ENCODE measurements at places on chromosomes 12 and 14. TPM values are rescaled to one million over a fixed set of nuclear protein-coding genes. Genes with fewer than 3 reads are reported as not detected.

CACNA2D4 gene
- total RNA-seq = 12.9 TPM

ZDHHC22 gene
- total RNA-seq = not detected

CCNB1IP1 gene
- 32.1 TPM for total RNA-seq

BCL11B gene
- 116 TPM for total RNA-seq

MYF6 gene
- total RNA-seq = not detected

PTHLH gene
- not detected for total RNA-seq

RACGAP1 gene
- total RNA-seq = 177 TPM

ANKRD33 gene
- not detected for total RNA-seq

OR9K2 gene
- not detected for total RNA-seq

KRT80 gene
- not detected for total RNA-seq

TCL1A gene
- total RNA-seq = not detected

KERA gene
- total RNA-seq = not detected

IPO8 gene
- 58.2 TPM for total RNA-seq

DENND5B gene
- 0.20 TPM for total RNA-seq

TSHR gene
- total RNA-seq = 0.82 TPM

PSMC1 gene
- 85.6 TPM for total RNA-seq

TCHP gene
- total RNA-seq = 27.9 TPM

PPM1H gene
- total RNA-seq = not detected

GDF3 gene
- not detected for total RNA-seq

HCAR3 gene
- total RNA-seq = not detected

PAWR gene
- total RNA-seq = 8.0 TPM

Measured in activated CD4-positive, alpha-beta T cell treated with anti-CD3 and anti-CD28 coated beads, Interleukin-2, amount 10 ng/mL, durations not matched to agents 7 days and 5 days (primary cell).